ENCODE measurements at places on chromosomes 12 and 14.

GRCh38 chr14:39491134-39491571, 58.9 kb upstream of the FBXO33 start:
- DNase-seq: no peak

- no peak for DNase-seq
Measured at GRCh38 chr12:15827136-15827535, 37.9 kb upstream of the EPS8 start.

GRCh38 chr12:27505109-27505508, 18.9 kb upstream of the PPFIBP1 start:
- DNase-seq: no peak

- DNase-seq: no peak
Measured at GRCh38 chr12:13372386-13372785, 175.9 kb downstream of the EMP1 start.

DNA sequence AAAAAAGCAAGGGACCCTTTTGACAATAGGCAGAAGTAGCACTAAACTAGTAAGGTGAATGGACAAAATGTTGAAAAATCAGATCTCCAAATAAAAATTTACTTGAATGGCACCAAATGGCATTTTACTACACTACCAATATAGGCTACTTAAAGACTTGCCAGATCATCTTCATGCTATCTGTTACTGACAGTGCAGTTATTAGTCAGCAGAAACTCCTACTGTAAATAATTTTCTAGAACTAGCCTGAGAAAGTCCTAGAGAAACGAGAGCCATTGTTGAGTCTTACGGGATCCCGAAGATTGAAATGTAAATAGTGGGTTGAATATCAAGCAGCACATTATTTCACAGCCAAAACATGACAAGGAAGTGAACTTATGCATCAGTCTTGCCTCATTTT, 350.3 kb downstream of the SEC23A start:
- DNase-seq: no peak

DNA sequence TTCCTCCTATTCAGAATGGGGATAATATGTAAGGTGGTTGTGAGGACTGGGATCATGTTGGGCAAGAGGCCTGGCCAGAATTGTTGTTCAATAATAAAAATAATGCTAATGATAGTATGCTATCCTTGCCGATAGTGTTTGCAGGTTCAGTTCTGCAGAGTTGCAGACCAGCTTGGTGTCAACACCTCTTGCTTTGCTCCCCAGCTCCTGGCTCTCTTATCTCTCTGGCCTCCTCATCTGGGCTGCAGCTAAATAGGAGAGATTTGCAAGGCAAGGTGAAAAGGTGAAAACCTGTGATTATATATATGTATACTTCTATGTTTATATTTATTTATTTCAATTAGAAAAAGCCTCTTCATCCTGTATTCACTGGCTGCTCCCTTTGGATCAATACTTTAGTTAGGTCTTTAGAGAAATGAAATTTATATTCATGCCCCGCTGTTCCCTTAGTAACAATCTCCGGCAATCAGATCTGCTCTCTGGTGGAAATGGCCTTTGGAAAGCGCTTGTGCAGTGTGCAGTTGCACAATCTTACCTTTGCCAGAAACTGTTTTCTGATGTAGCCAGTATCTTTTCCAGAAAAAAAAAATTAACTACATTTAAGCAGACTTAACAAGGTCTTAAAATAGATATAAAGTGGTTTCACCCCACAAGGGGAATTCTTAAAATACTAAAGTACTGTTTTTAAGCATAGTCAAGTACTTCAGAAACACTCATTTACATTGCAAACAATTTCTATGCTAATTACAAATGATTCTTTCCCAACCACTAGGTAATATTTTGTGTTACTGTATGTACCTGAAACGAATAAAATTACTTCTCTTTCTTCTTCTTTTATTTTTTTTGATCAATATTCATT, 19.1 kb upstream of the ACVR1B start:
- DNase-seq: no peak

GRCh38 chr12:21881965-21882364, 59.3 kb downstream of the ABCC9 start:
- no peak for DNase-seq

DNA sequence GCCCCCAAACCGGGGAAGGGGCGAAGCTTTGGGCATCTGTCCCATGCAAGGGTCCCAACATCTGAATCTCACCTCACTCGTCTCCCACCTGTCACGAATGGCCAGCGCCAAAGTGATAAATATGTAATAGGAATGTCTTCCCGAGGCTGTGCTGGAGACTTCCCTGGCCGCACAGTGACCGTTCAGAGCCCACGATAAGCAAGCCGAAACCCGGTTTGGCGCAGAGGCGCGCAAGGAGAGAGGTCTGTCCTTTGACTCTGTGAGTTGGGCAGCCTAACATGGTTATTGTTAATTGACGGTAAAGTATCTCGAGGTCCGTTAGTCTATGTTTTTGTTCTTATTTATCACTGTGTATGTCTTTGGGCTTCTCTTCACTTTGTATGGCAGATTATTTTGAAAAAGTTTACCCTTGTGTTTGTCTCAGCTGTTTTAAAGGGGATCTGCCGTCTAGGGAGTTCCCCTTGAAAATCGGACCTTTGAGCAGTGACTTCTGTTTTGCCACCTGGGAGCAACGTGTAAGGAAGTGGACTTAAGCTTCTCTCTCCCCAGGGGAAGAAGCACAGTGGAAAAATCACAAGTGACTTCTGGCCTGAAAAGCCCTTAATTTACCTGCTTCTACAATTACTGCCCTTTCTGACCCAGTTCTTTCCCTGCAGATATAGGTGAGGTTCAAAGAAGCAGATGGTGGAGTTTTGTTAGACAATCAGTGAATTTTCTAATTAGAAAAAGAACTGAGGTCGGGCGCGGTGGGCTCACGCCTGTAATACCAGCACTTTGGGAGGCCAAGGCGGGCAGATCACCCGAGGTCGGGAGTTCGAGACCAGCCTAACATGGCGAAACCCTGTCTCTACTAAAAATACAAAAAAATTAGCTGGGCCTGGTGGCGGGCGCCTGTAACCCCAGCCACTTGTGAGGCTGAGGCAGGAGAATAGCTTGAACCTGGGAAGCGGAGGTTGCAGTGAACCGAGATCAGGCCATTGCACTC, 1.1 kb upstream of the TM9SF1 start:
- no peak for DNase-seq

GRCh38 chr12:107468182-107468581, 217.4 kb upstream of the PWP1 start:
- DNase-seq: no peak

All from activated T-cell treated with anti-CD3 and anti-CD28 coated beads for 48 hours (primary cell).